ENCODE measurements at places on chromosomes 11 and 22.

DNA sequence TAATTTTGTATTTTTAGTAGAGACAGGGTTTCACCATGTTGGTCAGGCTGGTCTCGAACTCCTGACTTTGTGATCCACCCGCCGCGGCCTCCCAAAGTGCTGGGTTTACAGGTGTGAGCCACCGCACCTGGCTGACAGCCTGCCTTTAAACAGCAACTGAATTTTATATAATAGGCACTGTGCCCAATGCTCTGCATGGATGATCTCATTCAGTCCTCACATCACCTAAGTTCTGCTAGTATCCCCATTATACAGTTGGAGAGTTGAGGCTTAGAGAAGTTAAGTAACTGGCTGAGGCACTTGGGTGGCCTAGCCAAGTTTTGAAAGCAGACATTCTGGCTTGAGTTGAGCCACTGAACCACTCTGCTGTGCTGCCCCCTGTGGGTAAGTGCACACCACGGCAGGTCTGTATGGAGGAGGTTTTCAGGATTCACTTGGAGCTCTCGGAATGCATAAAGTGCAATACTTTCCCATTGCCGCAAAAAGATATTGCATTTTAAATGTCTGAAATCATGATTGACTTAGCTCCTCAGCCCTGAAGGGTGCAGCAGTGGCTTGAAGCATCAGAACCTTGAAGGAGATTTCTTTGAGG lies 112.4 kb downstream of the LDLRAD3 start:
- DNase-seq, result peak; percentile 34

DNA sequence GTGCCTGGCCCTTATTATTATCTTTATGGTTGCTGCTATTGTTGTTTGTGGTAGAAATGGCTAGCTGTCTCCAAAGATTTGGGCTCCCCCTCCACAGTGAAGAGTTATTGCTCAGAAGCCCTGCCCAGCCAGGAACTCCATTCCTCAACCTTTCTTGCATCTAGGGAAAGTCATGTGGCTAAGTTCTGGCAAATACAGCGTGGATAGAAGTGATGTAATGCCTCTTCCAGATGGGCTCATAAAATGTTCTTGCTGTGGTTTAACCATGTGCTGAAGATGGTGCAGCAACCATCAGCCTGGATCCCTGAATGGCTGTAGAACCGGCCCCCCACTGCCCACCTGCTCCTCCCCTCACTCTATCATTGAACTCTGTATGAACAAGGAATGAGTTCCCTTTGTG lies 203.5 kb upstream of the E2F8 start:
- DNase-seq, result no peak

DNA sequence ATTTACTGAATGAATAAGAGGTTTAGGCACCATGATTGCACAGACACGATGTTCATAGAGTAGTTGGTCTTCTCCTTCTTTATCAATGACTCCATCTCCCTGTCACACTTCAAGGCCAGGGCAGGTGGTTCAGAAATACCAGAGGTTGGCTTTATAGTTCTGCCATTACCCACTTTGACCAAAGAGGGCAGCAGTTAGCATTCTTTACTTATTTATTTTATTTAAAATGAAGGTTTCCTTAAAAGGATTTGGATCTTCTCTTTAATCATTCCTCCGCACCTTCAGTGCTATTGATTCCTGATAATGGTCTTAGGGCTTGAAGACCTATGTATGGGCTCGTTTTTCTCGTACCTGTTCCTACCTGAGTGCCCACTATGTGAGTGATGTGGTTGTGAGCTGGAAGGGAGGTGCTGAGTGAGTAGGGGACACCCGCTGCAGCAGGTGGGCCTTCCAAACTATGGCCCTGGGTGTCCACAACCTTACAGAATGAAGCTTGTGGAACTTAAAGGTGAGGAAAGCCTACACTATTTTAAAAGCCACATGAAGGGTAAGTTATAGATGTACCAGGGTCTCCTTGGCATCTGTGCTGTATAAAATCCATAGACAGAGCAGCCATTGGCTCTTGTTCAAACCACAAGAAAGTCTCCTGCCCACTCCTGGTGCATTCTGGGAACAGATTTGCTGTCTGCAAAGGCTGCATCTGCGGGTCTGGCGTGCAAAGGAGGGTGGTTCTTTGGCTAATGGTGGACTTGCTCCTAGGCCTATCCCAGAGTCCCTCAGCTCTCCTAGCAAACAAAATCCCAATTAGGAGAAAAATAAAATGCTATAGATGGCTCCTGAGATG lies 35.0 kb downstream of the TIMP3 start:
- peak; percentile 24 for DNase-seq

DNA sequence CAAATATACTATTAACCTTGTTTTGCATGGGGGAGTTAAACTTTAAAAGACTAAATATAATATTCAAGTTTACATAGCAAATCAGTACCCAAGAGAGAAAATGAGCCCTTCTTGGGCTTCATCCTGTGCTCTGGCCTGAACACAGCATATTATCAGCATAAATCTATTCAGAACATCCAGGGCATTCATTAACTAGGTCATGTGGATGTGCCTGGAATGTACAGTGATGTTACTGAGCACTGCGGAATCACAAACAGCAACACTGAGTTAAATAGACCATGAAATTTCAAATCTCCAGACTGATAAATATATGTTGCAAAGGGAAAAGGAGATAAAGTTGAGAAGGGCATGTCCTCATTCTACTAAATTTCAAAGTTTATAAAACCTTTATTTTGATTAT lies 426.4 kb downstream of the AASDHPPT start:
- DNase-seq, result no peak

- no peak for DNase-seq
Observed at GRCh38 chr11:62796281-62796680, 4.5 kb upstream of the TMEM223 start.

DNA sequence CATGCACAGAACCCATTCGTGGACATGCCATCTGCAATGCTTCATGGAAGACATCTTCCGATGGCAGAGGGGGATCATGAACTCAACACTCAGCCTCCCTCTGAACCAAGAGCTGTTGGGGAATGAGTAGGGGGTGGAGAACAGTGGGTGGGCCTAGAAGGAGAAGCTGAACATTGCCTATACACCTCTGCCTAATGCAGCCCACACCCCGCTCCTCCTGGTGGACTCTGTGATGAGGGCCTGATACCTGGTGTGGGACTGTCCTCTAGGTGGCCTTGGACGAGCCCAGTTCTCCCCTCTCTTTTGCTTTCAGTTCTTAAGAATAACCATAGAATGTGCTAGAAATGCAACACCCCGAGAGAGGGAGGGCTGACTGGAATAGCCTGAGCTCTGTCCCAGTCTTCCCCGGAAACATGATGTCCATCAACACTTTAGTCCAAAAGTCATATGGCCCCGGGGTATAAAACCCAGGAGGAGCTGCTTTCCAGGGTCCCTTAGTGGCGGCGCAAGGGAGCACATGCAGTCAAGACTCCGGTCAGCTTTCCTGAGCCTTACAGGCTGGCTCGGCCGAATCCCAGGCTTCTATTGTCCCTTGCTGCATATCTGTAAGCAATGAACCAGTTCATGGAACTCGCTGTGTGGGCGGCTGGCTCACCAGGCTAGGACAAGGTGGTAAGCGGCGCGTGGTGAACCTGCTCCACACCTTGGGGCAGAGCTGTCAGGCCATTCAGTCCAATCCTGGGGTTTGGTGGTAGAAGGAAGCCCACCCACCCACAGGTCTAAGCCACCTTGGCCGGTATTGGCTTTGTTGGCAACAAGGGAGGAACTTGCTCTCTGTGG lies 216.9 kb downstream of the CTTN start:
- DNase-seq, result no peak

DNA sequence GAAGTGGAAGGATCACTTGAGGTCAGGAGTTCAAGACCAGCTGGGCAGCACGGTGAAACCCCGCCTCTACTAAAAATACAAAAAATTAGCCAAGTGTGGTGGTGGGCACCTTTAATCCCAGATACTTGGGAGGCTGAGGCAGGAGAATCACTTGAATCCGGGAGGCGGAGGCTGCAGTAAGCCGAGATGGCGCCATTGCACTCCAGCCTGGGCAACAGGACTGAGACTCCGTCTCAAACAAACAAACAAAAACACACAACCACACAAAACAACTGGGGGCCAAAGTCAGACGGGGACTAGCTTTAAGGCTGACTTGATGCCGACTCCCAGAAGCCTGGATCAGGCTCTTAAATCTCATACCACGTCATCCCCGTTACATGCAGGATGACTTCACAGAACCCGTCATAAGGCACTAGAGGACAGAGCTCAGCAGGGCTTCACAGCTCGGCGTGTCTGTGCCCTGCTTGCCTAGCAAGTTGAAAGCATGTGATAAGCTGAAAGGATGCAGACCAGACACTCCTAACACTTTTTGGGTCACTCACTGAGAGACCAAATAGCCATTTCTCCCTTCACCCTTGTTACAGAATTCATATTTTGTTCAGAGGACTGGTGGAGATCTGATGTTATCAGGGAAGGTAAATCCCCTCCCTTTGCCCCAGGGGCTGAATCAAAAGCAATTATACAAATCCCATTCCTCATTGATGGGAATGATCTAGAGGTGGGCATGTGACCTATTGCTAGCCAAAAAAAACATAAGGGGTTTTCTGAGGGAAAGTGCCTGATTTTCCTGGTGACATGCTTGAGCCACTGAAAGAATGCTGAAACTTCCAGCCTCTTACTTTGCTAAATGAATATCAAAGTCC lies 65.4 kb downstream of the GAB2 start:
- DNase-seq, result no peak

DNA sequence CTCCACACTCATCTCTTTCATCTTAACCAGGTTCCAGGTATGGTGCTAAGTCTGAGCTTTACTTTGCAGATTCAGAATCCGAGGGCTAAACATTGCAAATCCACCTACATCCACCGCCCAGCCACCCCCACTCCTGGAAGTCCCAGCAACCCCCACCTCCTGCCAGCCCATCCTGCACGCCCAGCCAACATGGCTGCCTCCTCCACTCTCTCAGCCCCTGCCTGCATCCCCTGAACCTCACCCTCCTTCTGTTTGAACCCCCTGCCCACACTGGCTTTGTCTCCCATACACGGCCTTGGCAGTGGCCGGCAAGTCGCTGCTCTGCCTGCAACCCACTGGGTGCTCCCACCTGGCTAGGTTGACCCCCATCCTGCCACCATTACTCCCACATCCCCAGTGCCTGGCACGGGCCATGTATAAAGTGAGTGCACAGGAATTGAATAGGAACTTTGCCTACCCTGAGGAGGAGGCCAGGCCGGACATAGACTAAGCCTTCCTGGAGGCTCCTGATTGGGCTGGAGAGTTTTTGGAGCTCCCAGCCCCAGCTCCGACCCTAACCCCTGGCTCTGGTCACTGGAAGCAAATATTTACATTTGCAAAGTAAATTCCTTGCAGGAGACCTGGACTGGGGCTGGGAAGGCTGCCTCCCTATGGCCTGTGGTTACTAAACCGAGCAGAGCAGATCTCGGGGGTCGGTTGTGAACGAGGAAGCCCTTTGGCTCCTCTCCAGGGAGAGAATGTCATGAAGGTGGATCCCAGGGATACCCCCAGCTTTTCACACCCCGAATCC lies 14.4 kb downstream of the EMID1 start:
- no peak for DNase-seq

- DNase-seq, result no peak
Observed at GRCh38 chr22:49992921-49993648, 19.5 kb downstream of the IL17REL start.

DNA sequence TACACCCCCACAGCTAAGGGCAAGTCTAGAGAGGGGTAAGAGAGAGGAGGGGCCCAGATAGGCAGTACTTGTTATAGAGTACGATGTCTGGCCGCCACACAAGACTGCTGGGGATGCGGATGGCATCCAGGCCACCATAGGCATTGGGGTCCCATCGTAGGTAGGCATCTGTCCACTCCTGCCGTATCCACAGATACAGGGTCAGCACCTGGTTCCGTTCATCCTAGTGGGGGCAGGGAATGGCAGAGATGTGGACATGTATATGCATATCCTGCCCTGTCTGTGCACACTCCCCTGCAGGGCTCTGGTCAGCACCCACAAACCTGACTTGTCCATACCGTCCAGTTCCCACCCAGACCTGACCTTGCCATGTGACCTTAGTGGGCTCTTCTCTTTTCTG lies 2.1 kb downstream of the CHRNA10 start:
- no peak for DNase-seq

GRCh38 chr11:2933375-2934020 lies 4.3 kb upstream of the PHLDA2 start:
- peak; percentile 92 for DNase-seq

- DNase-seq, result no peak
Observed at GRCh38 chr22:43887391-43887790, 4.4 kb downstream of the PNPLA5 start.

DNA sequence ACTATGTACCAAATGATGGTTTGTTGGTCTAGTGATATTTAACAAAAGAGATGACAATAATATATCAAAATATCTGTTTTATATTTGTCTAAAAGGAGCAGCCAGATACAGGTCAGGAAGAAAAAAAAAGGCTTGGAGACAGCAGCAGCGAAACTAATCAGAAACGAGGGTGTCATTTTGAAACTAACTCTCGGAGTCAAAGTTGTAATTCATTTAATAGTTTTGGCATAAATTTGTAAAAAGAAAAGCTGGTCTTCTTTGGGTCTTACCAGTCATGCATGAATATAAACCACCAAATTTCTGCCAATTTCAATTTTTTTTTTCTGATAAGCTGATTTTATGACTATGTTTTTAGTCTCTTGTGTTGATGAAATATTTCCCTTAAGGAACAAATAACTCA lies 25.5 kb downstream of the NPAT start:
- DNase-seq, result no peak

- DNase-seq, result no peak
Observed at GRCh38 chr11:66987158-66987620, 12.1 kb downstream of the C11orf86 start.

DNA sequence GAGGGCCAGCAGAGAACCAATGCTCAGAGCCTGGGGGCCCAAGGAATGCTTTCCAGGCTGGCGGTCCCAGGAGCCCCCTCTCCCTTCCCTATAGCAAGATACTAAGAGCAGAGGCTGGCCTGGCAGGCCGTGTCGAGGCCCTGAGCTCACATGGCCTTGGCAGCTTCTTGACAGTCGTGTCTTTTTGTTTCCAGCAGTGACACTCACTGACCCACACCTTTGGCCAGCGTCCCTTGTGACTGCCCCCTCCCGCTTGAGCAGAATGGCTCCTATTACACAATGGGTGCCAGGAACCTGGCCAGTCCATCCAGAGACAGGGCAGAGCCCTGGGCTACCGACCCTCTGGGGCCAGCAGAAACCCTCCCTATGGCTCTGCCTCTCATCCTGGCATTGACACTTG lies 6.4 kb upstream of the CCND1 start:
- no peak for DNase-seq

GRCh38 chr11:10727146-10727851 lies 23.7 kb upstream of the CTR9 start:
- no peak for DNase-seq

- DNase-seq, result no peak
Observed at GRCh38 chr11:65719871-65720210, 757 bp downstream of the RNASEH2C start.

All from H54 (cell line).